ENCODE measurements at places on chromosomes 7 and 10. TPM values are rescaled to one million over a fixed set of nuclear protein-coding genes. Genes with fewer than 3 reads are reported as not detected.

DNA sequence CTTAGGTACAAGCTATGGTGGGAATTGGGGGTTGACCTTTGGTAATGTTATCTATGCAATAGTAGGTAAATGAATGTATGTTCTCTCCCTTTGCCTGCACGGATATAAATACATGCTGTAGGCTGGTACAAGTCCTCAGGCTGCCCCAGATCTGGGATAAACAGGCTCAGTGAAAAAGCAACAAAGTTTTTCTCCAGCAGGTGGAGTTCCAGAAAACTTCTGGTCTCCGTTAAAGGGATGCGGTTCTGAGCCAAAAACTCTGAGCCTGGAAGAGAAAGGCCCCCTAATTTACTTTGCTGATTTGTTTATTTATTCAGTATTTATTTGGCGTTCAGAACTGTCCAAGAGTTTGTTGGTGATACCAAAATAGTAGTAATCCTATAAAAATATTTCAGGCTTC, 204.7 kb downstream of the ADRA2A start:
- no peak for DNase-seq
- no peaks in the 10 kb centered on the region for H3K27me3 ChIP-seq
- no peak overlapping the region for H3K27ac ChIP-seq
- no peak overlapping the region for H3K4me3 ChIP-seq

Gene PON3
- not detected for total RNA-seq

DNA sequence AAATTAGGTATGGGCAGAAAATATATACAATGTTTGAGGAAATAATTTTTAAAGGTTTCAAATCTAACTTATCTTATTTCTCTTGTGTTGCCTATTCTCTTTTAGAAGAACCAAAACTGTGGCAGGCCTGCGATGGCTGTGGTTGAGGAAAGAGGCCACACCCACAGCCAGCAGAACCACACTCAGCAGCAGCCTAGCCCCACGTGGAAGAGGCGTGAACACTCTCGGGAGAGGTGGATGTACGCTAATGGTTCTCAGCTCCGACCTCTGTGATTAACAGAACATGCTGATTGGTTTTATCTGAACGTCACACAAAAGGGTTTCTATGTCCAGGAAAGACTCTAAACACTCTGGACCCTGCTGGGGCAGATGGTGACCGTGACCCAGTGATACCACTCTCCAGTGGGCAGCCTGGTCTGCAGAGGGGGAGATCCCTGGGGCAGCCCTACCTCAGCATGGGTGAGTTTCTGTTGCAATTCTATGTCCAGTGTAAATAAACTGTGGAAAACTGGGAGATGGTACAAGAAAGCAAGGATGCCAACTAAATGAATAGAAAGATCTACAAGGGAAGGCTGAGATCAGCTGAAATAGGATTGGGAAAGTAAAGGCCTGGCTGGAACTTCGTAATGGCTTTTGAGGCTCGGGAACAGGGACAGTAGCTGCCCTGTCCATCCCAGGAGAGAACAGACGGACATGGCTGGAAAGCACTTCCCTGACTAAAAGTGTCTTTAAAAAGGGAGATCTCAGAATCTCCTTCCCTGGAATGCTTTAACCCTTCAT, 26.6 kb downstream of the DIP2C start:
- no peaks in the 10 kb centered on the region for H3K4me1 ChIP-seq
- no peaks in the 10 kb centered on the region for H3K27me3 ChIP-seq
- no peak for DNase-seq
- no peak overlapping the region for H3K27ac ChIP-seq

Gene PROSER2
- not detected for total RNA-seq

DNA sequence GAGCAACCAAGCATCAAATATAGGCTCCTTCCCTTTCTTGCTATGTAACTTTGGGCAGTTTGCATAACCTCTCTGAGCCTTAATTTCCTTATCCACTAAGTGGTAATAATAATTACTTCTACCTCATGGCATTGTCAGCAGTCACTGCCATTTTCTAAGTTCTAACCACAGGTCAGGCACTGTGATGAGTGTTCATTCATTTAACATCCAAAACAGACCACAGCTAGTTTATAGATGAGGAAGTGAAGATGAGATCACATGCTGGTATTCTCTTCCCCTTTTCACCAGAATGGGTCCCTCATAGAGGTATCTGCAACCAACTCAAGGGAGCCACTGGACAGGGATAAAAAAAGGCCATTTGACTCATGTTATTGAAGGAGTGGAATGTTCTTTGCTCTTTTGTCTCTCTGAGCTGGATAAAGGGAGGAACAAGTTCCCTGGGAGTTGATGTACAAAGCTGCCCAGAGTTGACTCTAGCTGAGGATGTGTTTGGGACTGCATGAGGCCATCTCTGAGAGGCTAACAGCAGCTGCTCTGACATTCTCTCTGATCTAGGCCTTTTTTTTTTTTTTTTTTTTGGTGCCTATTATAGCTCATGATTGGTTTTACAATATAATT, 65.0 kb downstream of the DNAJC12 start:
- H3K4me3 ChIP-seq: no peak overlapping the region
- peak; percentile 81 for DNase-seq
- peak overlapping the region; percentile 78 for H3K27ac ChIP-seq
- H3K36me3 ChIP-seq: no peaks in the 10 kb centered on the region

Gene BTBD16
- not detected for total RNA-seq

DNA sequence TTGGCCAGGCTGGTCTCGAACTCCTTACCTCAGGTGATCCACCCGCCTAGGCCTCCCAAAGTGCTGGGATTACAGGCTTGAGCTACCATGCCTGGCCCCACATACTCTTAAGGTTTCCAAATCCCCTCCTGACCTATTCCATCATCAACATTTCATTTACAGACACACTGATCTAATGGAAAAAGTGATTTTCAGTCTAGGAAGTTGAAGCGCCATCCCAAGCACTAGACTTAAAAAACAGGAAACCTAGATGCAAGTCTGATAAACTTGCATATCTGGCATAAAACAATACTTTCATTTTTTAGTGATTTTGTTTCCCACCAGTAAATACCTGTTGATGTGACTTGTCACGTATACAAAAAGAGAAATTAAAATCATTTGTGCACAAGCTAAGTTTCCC, 44.0 kb downstream of the DNMBP start:
- H3K4me1 ChIP-seq: no peaks in the 10 kb centered on the region
- peaks cover 8% of the 10 kb centered on the region for H3K36me3 ChIP-seq
- H3K27ac ChIP-seq: no peak overlapping the region
- H3K27me3 ChIP-seq: no peaks in the 10 kb centered on the region

Gene CRHR2
- not detected for total RNA-seq
